ENCODE measurements at places on chromosomes 1 and 21.

DNA sequence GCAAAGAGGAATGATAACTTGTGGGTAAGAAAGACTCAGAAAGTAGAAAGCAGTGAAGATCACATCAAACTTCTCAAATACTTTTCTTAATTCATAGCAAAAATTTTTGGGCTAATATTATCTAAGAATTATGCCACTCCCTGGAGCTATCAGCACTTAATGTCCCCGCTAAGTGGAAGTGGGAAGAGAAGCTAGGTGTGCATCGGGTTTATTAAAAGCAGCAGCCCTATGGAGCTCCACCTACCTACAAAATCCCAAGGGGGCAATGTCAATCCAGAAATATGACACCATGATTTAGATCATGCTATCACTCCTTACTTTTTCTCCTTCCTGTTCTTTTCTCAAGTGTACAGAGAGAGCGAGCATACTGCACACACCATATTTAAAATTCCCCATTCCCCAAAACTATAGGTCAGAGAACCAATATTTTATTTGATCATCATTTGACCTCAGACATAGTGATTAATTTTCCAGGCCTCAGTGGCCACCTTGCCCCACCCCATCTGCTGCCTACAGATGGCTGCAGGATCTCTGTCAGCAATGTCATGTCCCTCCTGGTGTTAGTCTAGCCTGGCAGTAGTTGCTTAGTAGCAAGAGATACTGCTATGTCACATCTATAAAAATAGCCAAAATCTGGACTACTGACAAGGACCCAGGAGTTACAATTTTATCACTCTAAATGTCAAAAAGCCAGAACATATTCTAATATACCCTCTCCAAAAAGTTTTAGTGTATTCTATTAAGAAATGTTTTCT lies 66.6 kb downstream of the MAP3K21 start:
- DNase-seq, result no peak

DNA sequence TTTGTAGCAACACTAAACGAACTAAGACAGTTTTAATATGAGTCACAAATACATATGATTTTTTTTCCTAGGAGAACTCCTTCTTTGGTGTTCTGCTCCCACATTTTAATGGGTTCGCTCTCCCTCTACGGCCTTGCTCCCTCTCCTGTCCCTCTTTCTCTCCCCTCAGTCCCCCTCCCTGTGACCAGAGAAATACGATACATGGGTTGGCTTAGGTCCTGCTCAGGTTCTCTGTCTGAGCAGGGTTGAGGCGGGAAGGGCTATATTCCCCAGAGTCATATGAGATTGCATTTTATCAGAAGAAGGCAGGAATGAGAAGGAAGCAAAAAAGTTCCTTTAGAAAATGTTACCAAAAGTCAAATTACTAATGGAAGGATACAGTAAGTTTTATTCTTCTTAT lies 44.6 kb downstream of the UBE2U start:
- DNase-seq, result no peak

- DNase-seq, result peak; percentile 42
Measured at GRCh38 chr21:34707876-34708325, 39.1 kb downstream of the CLIC6 start.

- DNase-seq, result no peak
Measured at GRCh38 chr1:25977801-25978200, 20.1 kb downstream of the PAFAH2 start.

DNA sequence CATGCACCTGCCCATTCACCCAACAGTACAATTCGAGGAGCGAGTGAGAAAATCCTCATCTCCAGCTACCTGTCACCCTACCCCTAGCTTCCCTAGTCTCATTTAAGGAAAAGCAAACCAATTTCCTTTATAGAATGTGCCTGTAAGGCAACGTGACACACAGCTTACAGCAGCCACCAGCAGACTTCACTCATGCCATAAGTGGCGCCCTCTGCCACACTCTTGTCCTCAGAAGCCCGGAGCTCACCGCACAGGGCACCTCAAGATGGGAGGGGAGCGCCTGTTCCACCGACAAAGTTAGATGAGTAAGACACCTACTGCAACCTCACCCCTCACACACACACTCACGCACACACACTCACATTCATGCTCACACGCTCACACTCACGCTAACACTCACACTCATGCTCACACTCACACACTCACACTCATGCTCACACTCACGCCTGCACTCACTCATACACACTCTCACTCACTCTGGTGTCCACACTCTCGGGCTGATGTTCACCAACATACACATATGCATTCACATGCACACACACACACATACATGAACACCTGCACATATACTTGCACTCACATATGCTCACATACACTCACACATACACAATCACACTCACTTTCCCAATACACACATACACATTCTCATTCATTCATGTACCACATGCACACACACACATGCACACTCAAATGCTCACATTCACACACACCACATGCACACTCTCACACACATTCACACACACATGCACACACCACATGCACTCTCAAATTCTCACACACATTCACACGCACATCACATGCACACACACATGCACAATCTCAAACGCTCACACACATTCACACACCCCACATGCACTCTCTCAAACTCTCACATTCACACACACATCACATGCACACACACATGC lies 170.7 kb downstream of the PSMG1 start:
- DNase-seq, result no peak

Data from stimulated activated CD4-positive, alpha-beta T cell treated with anti-CD3 and anti-CD28 coated beads, TNF-alpha, amount 100 ng/mL, for 48 hours (primary cell).